ENCODE measurements at places on chromosomes 7 and 10.

GRCh38 chr7:131211500-131211899 is 116.2 kb upstream of the MKLN1 start:
- no peak for DNase-seq

- no peak for DNase-seq
These were observed 23.9 kb upstream of the SPAM1 start for GRCh38 chr7:123901101-123901500.

DNA sequence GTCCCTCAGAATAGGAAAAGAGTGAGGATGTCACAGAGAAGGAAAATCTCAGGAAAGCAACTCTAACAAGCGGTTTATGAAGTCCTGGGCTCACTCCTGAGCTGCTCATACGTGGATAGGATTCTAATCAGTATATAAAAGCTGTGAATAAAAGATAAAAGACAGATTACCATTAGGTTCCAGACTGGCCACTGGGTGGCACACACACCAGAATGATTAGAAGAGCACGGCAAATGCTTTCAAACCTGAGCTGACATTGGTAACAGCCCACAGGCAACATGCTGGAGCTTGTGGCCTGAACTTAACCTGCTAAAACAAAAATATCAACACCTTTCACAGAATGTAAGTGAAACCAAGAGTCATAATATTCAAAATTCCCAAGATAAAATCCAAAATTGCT is 370.8 kb downstream of the GRID1 start:
- DNase-seq, result peak; percentile 42

GRCh38 chr7:17207220-17207619 is 91.2 kb upstream of the AHR start:
- DNase-seq, result no peak

DNA sequence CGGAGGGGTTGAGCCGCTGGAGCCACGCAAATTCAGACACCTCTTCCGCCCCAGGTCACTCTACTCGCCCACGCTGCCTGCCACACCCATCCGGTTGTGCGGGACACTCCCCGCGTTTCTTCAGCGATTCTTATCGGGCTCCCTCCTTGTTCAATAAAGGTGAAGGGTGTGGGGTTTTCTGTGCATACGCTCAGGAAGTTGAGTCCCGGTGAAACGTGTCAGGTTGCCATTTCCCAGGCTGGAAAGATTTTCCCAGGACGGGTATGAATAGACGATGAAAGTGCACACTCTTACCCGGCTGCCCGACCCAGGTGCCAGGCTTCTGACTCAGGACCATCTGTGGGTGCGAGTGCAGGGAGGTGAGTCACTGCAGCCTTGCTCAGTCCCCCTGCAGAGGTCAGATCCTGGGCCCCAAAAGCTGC is 22.0 kb downstream of the KLF6 start:
- no peak for DNase-seq

GRCh38 chr10:104256335-104256961 is 1.8 kb downstream of the GSTO1 start:
- no peak for DNase-seq
